ENCODE measurements at places on chromosomes 16 and 17.
A peak's percentile ranks its signal among the peaks of the same experiment; 100 is the strongest.

GRCh38 chr17:28578246-28579195 lies 1.8 kb upstream of the ALDOC start:
- no peak for DNase-seq

DNA sequence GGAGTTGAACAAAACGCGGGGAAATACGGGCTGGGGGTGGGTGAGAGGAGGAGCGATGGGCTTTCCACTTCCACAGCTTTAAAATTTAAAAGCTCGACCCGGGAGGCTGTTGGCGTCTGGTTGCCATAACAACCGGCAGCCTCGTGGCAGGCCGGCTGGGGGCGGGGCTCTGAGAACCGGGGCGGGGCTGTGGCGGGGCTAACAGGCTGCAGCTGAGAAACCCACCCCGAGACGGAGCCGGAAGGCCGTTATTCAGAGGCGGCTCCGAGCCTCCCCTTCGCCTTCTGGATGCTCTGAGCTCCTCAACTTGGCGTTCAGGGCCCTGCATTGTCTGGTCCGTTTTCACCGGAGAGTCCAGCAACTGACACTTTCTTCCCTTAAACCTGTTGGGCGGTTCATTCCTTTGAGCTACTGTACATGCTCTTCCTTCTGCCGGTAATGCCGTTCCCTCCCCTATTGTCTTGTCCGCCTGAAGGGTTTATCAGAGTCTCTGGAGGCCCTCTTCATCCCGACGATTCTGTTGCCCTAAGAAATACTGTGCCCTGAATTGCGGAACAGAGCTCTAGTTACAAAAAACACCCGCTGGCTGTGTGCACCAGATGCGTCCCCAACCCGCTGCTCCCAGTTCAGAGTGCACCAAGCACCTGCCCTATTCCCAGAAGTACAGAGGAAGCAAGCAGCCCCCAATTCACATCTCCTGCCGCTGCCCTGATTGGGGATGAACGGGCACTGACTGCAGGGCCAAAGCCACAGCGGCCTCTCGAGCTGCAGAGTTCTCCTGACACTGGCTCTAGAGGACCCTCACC lies 596 bp downstream of the DNAAF8 start:
- DNase-seq: peak; percentile 88

DNA sequence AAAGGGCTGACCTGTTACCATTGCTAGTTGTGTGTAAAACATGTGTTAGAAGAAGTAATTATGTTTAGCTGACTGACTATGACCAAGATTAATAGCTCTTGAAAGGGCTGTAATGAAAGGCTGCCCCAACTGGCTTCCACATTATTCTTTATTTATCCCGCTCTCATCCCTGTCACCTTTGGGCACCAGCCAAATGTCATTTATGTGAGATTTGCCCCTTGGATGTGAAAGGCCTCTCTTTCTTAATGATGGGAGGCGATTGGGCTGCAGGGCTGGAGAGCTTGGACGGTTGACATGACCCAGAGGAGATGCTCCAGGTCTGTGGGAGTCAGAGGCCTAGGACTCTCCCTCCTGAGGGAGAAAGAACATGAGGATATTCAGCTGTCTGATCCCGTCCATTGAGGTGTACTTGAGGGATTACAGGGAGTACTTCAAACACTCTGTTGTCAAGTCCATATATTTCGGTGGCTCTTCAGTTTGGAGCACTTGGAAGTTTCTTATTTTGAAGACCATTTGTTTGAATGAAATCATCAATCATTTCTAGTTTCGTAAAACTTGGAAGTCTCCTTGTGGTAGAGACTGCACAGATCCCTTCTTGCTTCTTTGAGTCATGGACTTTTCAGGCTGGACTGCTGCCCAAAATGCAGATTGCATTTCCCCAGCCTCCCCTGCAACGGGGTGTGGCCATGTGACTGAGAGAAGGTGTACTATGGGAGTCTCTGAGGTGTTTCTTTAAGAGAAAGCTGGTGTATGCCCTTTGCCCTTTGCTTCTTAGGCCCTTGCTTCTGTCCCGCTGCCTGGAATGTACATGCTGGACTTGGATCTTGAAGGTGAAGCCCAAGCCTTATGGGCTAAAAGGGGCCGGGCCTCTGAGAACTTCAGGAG lies 51.3 kb downstream of the FTO start:
- no peak for DNase-seq

GRCh38 chr16:17556276-17557052 lies 85.7 kb upstream of the XYLT1 start:
- DNase-seq: peak; percentile 58

DNA sequence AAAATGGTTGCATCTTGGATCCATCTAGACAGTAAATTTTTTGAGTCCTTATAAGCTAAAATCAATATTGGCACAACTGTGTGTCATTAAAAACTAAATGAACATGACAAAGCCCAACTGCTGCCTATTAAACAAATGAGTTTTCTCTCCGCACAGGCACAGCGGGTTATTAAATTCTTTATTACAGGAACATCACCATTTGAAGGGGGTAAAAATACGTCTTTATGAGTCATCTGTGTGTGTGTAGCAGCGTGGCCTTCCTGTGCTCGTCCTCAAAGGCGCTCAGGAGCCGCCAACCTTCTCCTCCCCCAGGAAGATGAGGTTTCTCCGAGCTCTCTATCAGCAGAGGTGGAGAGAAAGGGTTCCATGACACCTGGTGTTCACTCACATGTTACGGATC lies 62.6 kb upstream of the SDK2 start:
- DNase-seq: peak; percentile 2

- no peak for DNase-seq
These were observed 268.5 kb downstream of the GRIN2A start for GRCh38 chr16:9913604-9914326.

GRCh38 chr17:50841949-50842354 lies 6.6 kb downstream of the WFIKKN2 start:
- DNase-seq: peak; percentile 74

DNA sequence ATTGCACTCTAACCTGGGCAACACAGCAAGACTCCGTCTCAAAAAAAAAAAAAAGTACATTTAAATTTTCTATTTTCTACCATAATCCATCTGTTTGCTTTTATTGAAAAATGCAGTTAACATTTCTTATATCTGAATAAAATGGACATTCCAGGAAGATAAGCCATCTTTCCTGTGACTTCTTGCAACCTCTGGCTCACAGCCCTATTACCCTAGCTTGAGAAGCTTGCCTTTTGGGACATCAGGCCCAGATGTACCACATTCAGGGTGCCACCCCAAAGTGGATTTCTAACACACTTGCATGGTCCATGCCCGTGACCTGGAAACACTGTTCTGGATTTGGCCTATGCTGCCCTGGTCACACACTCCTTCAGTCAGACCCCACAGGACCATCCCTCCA lies 30.1 kb upstream of the DDX52 start:
- DNase-seq: peak; percentile 54

DNA sequence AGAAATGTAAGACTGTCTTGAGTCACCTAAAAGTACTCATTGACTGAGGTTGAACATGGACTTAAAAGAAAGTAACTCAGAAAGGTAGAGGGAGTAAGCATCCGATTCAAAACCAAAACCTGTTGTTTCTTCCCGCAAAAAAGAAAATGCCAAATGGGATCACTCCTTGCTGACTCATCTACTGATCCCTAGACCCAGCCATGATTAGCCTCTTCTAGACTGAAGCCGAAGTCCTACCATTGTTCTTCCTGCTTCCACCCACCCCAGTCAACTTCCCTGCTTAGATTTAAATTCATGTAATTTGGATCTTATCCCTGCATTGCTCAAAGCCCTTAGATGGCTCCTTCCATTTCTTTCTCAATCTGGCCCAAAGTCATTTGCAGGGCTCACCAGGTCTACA lies 760.5 kb upstream of the SOX9 start:
- DNase-seq: no peak

- DNase-seq: peak; percentile 90
These were observed 5.9 kb downstream of the CORO7 start for GRCh38 chr16:4410335-4411075.

GRCh38 chr17:66915204-66915611 lies 49.3 kb upstream of the CACNG4 start:
- DNase-seq: peak; percentile 44

DNA sequence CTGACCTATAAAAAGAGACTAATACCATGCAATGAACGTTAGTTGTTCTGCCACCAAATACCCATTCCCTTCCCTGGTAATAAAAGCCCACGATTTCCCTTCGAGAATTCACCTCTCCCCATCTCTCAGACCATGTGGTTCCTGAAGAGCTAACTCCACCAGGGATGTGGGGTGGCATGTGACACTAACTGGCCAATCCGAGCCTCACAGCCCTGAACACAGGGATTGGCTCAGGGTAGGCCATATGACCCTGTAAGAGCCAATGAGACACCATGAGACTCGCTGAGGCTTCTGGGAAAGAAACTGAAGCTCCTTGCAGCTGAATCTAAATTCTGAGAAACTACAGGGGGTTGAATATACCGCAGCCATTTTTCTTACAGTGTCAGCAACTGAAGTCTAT lies 21.1 kb downstream of the HELZ start:
- no peak for DNase-seq

- DNase-seq: no peak
These were observed 364.4 kb downstream of the XYLT1 start for GRCh38 chr16:17106243-17106791.

DNA sequence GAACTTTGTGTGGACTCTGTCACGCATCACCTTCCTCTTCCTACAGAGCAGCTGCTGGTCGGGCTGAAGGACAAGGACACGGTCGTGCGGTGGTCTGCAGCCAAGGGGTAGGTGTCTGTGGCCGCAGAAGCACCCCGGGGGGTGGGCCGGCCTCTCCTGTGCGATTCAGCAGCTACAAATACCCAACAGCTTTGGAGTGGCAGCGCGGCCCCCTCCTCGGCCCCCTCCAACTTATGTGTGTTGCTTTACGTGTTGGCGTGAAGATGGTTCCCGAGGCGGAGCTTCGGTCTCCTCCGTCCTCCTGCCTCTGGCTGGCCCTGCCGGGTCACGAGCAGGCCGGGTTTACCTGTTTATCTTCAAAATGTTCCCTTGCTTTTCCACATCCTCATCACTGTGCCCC lies 32.3 kb downstream of the ZNF750 start:
- no peak for DNase-seq

DNA sequence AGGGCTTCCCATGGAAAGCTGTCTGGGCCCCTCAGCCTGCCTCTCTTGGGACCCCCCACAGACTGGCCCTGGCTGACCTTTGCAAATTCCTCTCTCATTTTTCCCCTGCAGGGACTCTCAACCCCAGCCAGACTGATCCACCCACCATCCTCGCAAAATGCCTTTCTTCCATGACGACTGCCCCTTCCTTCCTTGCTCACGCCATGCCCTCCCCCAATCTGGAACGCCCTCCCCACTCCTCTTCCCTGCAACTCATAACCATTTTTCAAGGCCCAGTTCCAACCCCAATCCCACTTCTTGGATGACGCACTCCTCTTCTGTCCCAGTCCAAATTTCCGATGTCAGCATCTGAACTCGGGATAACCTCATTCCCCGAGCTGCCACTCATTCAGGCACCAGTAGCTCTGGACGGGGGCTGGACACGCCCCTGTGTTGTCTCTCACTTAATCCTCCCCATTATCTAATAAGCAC lies 1.3 kb upstream of the DNAI2 start:
- no peak for DNase-seq

DNA sequence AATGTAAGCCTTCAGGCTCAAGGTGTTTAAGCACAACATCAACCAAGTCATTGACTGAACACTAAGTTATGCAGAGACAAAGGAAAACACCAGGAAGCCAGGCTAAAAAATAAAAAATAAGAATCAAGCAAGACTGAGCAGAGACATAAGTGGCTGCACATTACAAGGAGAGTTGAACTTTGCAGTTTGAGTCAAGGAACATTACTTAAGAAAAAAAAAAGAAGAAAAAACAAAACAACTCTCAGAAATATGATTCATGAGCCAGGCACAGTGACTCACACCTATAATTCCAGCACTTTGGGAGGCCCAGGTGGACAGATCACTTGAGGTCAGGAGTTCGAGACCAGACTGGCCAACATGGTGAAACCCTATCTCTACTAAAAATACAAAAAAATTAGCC lies 168.1 kb downstream of the C16orf95 start:
- peak; percentile 46 for DNase-seq

DNA sequence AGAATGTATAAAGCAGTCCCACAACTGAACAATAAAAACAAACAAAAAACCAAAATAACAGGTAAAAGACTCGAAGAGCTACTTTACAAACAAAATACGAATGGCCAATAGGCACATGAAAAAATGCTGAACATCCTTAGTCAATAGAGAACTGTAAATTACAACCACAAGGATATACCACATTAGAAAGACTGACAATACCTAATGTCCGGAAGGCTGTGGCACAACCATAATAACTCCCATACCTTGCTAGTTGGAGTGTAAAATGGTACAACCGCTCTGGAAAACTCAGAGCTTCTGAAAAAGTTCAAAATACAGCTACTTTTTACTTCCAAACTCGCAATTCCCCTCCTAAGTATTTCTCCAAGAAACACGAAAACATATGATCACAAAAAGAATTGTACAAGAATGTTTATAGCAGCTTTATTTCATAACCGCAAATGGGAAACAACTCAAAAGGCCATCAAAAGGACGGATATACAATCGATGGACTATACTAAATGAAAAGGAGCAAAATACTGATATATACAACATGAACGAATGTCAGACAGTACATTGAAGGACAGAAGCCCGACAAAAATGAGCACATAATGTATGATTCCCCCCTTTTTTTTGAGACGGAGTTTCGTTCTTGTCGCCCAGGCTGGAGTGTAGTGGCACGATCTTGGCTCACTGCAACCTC lies 2.3 kb downstream of the TP53 start:
- DNase-seq: no peak

GRCh38 chr17:15922586-15922985 lies 22.3 kb upstream of the ADORA2B start:
- DNase-seq: no peak

GRCh38 chr17:67569873-67570272 lies 147.9 kb upstream of the NOL11 start:
- peak; percentile 36 for DNase-seq

DNA sequence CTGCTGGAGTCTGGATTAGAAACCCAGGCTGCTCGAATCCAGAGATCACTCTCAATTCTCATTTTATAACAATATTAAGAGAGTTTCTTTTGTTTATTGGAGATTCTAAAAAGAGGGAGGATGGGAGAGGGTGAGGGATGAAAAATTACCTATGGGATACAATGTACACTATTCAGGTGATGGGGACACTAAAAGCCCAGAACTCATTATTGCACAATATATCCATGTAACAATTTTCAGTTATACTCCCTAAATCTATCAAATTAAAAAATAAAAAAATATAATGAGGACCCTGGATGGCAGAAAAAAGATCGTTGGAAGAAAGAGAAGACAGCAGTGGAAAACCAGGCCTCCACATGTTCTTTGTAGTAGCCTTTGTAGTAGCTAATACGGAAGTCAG lies 100.8 kb downstream of the CNTNAP4 start:
- no peak for DNase-seq

DNA sequence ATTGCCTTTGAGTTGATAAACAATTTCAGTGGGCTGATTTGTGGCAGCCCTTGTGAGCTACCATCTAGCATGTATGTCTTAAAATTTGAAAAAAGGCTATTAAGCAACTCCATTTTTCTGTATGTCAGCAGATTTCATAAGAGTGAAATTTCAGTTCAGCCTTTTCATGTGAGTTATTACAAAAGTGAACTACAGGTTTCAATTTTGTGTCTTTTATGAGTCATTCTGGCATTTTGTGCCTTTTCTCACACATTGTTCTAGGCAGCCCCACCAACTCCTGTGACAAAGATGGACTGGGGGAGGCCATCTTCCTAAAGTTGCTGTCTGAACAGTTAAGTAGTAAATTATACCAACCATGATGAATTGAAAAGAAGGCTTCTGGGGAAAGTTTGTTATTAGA lies 52.1 kb downstream of the USP10 start:
- DNase-seq: peak; percentile 37

GRCh38 chr17:62653826-62654761 lies 26.6 kb downstream of the MRC2 start:
- peak; percentile 94 for DNase-seq

- DNase-seq: no peak
These were observed 349.6 kb downstream of the HAPSTR1 start for GRCh38 chr16:9441012-9441411.

Data from EH (cell line).